ENCODE measurements at places on chromosomes 4 and X. TPM values are rescaled to one million over a fixed set of nuclear protein-coding genes. Genes with fewer than 3 reads are reported as not detected.
A peak's percentile ranks its signal among the peaks of the same experiment; 100 is the strongest.

- no peak for DNase-seq
Measured at GRCh38 chrX:136028383-136028984, 43.2 kb downstream of the SLC9A6 start.

GRCh38 chrX:56790778-56791177 lies 61.7 kb downstream of the NBDY start:
- peak; percentile 39 for DNase-seq

DNA sequence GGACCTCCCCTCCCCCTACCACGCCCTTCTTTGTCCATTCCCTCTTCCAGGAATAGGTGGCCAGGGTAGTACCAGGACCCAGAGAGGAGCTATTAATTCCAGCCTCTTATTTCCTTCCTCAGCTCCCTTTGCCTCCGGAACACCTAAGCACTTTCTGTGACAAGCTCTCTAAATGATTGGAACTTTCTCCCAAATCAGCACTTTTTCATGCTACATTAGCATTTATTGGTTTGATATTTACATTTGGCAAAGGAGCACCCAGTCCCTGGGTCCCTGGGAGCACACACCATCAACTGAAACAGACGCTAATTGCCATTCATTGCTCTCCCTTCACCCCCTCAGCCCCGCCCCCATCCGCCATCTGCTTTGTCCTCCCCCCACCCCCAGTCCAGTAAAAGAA lies 182.0 kb upstream of the BCOR start:
- DNase-seq, result no peak

- DNase-seq, result no peak
Measured at GRCh38 chr4:84722720-84723119, 139.8 kb downstream of the CDS1 start.

DNA sequence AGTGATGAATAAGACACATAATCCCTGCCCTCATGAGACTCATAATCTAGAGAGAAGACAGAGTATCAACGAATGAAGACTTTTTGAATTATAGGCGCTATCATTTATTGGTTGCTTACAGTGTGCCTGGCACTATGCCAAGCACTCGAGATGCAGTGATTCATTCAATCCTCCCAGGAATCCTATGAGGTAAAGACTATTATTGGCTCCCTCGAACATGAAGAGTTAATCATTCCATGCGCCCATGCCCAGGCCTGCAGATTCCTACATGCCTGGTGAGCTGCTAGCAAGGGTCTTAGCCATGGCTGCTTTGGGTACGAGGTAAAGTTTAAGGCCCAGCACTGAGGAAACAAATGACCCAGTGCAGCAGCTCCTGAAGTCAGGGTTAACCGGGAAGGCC lies 47.0 kb downstream of the TEX13B start:
- no peak for DNase-seq

- DNase-seq, result no peak
Measured at GRCh38 chr4:41134581-41134980, 79.8 kb downstream of the APBB2 start.

DNA sequence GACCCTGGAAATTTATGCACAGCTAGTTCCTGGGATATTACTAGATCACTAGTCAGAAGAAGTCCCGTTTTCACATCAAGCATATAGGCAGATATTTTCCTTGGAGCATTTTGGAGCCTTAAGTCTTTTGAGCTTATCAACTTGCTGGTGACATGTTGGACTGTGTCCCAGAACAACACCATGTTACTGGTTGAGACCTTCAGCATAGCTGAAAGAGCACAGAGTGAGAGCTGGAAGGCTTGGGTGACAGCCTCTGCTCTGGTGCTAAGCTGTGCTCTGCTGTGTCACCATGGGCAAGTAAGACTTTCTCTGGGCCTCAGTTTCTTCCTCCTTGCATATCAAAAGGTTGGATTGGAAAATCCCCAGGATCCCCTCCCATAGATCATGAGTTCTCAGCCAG lies 116.6 kb upstream of the FRMPD4 start:
- DNase-seq, result no peak

DNA sequence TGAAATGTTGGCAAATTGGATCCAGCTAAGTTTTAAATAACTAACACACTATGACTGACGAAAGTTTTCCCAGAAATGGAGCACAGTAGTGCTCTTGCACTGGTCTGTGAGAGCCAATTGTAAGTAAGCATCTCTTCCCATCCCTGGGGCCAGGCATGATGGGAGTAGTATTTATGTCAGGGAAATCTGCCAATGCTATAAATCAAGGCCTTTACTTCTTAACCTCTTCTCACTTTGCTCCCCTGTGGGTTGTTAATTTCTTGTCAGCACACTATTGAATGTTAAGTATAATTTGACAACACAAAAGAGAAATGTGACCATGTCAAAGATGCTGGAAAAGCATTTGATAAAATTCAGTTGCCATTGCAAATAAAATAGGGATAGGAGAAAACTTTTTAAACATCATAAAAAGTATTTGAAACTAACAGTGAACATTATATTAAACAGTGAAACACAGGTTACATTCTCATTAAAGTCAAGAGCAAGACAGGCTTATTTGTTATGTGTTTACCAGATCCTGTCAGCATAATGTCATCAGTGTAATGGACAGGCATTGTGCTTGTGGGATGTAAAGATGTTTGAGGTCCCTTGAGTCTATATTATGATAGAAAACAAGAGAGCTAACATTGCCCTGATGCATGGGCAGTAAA lies 5.0 kb downstream of the F8A1 start:
- DNase-seq, result no peak

DNA sequence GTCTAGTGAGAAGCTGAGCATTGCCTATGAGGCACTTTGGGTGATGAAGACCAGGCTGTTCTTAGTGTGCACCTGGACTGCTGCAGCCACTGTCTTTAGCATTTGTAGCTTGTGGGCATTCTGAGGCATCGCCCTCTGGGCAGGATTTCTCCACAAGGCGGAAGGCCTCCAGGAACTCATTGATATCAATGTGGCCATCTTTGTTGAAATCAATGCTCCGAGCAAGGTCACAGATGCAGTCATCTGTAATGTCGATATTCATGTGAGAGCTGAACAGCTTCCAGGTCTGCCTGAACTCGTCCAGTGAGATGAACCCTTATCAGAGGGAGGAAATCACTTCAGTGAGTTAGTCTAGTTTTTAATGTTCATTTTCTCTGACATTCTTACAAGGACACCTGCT lies 41.6 kb downstream of the PPEF2 start:
- no peak for DNase-seq

DNA sequence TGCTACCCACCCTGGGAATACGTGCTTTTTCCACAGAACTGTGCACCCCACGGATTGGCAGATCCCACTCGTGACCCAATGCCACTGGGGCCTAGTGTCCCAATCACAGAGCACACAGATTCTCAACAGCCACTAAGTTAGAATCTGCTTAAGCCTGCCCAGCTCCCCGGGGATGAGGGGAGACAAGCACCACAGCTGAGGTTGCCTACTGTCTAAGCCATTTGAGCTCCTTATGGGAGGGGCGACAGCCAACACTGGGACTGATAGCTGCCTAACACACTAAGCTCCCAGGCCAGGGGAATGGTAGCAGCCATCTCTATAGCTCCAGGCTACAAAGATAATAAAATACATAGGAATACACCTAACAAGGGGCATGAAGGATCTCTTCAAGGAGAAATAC lies 93.5 kb upstream of the GUCY1A1 start:
- no peak for DNase-seq

GRCh38 chr4:34861666-34862065 lies 1382.6 kb downstream of the ARAP2 start:
- DNase-seq, result no peak

- DNase-seq, result no peak
Measured at GRCh38 chrX:105823092-105823455, 735 bp downstream of the NRK start.

GRCh38 chrX:152038804-152039203 lies 64.3 kb upstream of the GABRE start:
- no peak for DNase-seq

GRCh38 chr4:40987151-40987550 lies 227.2 kb downstream of the APBB2 start:
- no peak for DNase-seq

- DNase-seq, result no peak
Measured at GRCh38 chr4:116015549-116015948, 902.1 kb upstream of the NDST4 start.

DNA sequence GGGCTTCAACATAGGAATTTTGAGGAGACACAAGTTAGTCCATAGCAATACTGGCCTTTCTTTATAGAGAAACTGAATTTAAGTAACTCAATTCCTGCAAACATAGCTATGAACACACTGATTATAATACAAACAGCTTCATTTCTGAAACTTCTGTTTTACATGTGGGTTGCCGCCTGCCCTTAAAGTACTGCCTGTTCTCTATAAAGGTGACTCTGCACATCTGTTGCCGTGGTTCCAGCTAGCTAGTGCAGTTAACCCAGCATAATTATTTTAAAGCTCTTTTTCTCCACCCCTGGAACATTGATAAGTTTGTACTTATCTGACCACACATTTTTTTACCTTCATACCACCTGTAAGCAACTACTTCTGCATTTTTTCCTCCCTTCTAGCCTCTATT lies 177.6 kb downstream of the NWD2 start:
- peak; percentile 31 for DNase-seq

DNA sequence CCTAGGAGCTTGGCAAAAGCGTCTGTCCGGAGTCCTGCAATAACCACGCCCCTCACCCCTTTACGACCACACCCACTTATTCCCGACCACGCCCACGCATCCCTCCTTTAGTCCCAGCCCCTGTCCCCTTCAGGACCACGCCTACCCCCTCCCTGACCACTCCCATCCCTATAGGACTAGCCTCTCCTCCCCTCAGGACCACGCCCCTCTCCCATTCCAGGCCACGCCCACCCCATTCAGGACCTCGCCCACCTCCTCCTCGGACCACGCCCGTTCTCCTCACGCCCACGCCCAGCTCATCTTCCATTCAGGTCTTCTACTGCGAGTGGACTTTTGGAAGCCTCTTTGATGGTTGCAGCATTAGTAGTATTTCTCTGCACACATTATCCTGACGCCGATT lies 131.2 kb upstream of the STX18 start:
- no peak for DNase-seq

GRCh38 chr4:168637872-168638756 lies 141.3 kb downstream of the PALLD start:
- no peak for DNase-seq

DNA sequence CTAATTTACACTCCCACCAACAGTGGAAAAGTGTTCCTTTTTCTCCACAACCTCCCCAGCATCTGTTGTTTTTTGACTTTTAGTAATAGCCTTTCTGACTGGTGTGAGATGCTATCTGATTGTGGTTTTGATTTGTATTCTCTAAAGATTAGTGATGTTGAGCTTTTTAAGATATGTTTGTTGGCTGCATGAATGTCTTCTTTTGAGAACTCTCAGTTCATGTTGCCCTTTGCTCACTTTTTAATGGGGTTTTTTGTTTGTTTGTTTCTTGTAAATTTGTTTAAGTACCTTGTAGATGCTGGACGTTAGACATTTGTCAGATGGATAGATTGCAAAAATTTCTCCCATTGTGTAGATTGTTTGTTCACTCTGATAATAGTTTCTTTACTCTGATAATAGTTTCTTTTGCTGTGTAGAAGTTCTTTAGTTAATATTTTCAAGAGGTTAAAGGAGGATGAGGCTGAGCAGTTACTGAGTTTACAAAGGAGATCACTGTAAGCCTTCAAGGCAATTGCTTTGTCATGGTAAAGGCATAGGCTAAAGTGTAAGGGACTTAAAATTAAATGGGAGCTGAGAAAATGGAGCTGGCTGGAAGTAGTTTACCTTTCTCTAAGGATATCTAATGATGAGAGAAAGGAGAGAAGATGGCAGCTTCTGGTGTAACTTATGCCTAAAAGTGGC lies 323.4 kb downstream of the PCDH7 start:
- no peak for DNase-seq

DNA sequence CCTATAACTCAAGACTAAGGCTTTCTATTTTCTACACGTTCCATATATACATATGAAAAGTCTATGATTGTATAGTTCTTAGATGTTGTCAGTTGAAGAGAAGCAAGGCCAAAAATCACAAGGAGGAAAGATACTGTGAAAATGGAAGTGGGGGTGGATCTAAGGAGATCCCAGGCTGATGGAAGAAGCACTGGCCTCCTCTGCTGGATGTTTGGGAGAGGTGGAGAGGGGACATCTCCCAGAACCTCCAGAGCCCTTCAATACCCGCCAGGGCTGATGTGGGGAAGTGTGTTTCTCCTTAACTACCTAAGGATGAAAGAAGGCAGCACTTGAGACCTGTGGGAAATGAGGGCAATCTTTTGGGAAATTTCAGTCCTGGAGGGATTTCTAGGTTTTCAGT lies 67.4 kb downstream of the RASGEF1B start:
- DNase-seq, result no peak

DNA sequence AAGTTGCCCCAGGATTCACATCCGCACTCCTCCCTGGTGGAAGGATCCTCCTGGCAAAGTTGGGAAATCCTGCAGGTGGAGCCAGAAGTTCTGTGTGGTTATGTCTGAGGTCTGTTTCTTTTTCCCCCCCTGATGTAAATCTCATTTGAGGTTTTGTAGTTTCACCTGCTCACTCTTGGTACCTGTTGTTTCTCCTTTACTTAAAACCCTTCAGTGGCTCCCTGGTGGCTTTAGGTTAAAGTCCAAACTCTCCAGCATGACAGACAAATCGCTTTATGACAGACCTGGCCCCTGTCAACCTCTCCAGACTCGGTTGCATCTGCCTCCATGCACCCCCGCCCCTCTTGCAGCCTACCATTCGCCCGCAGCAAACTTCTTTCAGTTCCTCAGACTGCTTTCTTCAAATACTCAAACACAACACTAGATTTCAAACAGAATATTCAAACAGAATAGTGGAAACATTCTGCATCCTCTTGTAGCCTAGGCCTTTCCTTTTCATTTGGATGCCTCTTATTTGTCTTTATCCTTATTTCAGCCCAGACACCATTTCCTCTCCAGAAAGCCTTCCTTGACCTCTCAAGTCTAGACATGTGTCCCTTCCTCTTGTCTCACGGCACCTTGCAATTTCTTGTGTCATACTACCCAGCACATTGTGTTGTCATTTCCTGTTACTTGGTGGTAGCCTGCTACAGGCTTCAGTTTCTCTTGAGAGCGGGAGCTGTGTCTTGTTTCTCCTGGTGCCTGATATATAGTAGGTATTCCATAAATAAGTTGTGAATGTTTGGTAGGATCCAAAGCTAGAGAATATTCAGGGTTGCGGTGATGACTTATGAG lies 24.8 kb downstream of the IL13RA1 start:
- DNase-seq, result no peak

- DNase-seq, result no peak
Measured at GRCh38 chr4:180101348-180102083, 2141.7 kb upstream of the TENM3 start.

- no peak for DNase-seq
Measured at GRCh38 chr4:123248085-123248659, 148.4 kb upstream of the SPRY1 start.

DNA sequence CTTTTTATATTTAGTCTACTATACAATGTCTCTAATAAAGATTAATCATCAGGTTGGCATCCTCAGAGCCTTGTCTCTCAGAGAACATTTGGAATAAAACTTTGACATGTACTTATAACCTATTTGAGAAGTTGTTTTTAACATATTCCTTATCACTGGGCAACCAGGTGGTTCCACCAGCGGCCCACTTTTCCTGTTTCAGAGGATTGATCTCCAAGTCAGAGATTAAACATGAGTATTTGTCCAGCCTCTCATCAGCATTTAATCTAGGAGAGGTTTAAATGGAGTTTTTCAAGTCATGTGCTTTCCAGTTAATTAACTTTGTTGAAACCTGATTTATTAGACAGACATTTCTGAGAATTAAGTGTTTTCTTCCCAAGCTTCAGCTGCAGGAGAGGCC lies 345.5 kb downstream of the GRXCR1 start:
- DNase-seq, result no peak

The ARHGAP6 gene
- total RNA-seq, result 1.0 TPM

The GYPB gene
- total RNA-seq, result not detected

The P2RY4 gene
- total RNA-seq, result not detected

The AKAP17A gene
- total RNA-seq, result 20.5 TPM

The FOXR2 gene
- total RNA-seq, result not detected

The CNKSR2 gene
- total RNA-seq, result 1.1 TPM

The NAP1L2 gene
- 2.8 TPM for total RNA-seq
